ENCODE measurements at places on chromosomes 2 and 18.

DNA sequence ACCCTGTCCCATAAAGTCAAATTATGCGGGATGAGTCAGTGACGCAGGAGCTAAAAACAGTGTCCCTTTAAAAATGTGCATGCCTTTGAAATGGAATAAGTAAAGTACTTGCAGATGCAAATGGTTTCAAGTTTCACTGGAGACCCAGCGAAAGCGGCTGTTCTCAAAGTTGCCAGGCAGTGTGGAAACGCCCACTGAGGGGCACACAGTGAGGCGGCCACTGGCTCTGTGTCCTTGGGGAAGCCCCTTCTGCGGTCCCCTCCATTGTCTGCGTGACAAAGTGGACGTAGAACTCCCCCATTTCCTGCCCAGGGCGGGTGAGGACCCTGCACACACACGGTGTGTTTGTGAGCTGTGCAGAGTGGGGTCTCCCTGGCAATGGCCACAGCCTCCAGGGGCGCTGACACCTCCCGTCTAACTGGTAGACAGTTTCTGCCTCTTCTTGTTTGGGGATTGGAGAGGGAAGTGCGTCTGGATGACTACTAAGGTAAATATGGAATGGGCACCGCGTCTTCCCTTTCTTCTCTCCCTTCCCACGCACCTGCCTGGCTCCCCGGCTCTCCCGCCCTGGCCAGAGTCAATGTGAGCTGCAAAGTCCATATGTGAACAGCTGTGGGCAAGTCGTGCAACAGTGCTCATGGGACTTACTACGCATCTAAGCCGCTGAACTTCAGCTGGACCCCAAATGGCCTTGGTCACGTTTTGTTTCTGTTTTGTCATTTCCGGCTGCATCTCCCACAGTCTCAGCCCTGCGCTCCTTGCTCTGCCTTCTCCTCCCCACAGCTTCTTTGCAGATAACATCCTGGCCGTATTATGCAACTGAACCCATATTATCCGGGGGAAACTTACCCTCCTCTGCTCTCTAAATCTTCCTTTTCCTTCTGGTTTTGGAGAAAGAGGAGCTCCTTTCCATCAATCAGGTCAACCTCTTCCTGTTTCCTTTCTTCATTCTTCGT, 33.7 kb upstream of the ZNF516 start:
- no peak for DNase-seq

DNA sequence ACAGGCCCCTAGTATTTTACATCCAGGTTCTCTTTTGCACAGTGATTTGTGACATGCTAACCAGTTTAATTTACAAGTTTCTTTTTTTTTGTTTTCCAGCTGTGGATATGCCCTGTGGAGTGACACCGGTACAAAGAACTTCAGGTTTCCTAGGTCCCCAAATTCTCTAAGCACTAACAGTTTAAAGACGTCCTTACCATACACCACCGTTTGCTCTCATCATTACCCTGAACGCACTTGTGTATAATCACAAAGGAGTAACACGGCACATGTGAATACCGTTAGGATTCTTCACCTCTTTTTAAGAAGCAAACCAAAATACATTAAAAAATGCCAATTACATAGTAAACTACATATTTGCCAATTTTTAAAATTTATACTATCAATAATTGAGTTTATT, 853 bp downstream of the LANCL1 start:
- DNase-seq, result no peak

DNA sequence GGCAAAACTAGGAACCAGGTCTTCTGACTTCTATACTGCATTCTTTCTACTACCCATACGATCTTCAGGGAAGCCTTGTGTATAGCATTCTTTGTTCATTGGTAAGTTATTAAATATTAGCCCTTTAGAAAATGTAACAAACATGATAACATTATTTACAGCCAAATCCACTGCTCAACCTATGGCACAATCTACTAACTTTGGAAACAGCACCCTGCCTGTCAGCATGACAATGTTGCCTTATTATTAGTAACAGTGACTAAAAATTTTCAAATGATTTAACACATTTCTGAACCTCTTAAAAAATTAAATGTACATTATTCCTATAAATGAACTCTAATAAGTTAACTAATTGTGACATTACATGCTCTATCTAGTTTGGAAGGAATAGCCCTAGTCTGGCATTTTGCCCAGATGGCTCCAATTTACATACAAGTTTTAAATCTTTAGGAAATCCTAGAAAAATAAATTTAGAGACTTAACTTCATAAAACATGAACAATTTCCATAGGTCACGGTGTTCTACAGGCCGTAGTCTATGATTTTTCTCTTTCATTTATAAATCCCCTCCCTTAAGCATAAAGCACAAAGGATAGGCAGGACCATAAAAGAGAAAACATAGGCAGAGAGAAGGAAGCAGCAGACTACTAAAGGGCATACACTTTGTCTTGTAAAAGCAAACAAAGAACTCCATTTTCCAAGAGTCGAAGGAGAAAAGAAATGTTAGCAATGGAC, 33.7 kb downstream of the YES1 start:
- no peak for DNase-seq

DNA sequence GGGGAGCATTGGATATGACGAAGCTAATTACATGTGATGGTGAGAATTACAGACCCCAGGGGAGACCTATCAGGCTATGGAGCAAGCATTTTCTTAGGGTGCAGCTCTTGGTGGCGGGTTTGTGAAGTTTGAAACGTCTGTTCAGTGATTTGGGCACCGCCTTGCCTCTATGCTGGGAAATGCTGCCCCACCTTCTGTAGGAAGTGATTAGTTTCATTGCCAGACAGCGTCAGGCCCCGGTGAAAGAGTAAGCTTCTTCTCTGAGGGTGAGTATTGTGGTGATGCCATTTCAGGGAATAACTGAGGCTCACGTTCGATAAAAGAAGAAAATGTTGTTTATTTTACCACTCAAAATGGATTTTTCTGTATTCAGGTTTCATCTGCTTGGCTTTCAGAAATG, 186.2 kb upstream of the CDH2 start:
- DNase-seq, result no peak

DNA sequence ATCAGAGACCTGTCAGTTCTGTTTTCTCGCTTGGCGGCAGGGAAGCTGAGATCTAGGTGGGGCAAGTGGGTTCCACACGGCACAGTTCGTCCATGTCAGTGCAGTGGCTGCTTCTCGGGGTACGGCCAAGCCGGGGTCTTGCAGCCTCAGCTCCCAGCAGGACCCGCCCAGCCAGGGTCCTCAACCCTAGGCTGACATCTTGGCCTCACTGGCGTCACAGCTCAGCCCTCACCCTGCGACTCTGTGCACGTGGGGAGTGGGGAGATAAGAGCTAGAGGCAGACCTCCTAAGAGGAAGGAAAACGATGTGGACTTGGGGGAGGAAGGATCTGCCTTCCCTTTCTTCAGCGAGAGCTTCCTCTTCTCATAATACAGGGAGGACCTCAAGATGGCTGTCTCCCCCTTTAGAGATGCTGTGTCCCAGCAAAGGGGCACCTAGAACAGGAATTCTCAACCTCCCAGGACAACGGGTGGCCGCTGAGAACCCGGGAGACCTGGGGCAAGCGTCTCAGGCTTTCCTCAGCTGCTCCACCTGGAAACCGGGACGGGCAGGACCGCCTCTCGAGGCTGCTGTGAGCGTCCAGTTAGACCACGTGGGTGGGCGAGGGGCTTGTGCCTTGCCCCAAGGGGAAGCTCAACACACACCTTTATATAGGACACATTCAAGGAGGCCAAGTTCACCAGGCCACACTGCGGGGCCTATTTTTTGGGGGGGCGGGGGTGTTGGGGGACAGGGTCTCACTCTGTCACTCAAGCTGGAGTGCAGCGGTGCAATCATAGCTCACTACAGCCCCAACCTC, 23.5 kb upstream of the KLF11 start:
- no peak for DNase-seq

DNA sequence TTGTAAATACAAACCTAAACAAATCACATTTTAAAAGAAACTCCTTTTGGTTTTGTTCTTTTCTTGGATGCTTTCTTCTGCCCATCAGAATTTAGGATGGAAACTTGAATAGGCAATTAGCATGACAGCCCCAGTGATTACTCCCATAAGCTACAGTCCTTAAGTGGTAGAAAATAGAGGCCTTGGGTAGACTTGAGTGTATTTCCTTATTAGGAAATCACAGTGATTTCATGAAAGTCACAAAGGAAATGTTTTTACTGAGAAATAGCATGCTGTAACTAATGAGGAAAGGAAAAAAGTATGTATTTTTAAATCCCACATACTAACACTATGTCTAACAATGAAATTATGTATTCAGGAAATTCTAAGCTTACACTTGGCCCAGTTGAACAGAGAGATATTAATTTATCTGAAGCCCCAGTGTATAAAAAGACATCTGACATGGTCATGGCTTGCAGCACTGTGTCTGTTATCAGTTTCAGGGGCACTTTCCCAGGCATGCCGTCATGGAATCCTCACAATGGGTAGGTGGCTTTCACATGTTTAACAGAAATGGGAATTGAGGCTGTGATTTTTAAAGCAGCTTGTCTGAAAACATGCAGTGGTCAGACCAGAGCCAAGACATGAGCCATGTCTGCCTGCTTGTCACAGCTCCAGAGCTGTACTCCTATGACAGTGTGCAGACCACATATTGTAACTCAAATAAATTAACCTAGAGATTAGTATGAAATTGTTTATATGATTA, 79.7 kb upstream of the TRIB2 start:
- no peak for DNase-seq

- no peak for DNase-seq
Measured at GRCh38 chr2:202429164-202429980, 53.2 kb downstream of the BMPR2 start.

DNA sequence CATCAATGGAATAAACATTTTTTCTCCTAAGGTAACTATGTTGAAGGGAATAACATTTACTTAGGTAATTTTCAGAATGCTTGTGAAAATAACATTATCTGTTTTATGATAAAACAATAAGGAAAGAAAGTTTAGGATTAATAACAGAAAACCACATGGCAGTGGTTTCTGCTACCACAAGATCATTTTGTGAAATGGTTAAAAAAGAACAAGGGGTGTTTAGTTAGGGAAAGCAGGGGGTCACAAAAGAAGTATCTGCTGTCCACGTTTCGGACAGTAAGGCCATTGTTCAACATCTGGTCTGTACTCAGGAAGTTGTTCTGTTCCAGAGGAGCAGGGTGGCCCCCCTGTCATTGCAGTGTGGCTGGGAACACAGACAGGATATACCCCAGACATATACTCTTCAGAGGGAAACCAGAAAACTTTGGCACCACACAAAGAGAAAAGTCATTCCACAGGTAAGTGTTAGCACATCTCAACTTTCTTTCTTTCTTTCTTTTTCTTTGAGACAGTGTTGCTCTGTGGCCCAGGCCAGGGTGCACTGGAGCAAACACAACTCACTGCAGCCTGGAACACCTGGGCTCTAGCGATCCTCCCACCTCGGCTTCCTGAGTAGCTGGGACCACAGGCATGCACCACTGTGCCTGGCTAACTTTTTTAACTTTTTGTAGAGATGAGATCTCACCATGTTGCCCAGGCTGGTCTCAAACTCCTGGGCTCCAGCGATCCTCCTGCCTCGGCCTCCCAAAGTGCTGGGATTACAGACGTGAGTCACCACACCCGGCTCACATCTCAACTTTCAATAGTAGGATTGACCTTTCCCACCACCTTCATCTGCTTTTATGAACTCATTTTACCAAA, 14.8 kb upstream of the ARL5A start:
- no peak for DNase-seq

- no peak for DNase-seq
Measured at GRCh38 chr2:126808929-126809328, 89.8 kb upstream of the TEX51 start.

DNA sequence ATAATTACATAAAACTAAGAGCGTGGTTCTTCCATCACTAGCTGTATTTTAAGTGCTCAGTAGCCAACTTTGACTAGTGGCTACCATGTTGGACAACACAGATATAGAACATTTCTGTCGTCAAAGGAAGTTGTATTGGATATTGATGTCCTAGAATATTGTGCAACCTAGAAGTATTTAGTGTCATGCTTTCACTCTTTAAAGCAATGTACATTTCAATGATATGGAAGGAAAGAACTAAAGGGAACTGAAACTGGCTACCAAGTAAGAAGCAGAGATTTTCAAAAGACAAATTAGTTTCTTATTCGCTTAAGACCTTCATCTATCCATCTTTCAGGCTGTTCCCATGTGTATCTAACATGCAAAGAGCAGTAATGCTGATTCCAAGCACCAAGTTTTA, 85.4 kb upstream of the EML6 start:
- DNase-seq, result no peak

DNA sequence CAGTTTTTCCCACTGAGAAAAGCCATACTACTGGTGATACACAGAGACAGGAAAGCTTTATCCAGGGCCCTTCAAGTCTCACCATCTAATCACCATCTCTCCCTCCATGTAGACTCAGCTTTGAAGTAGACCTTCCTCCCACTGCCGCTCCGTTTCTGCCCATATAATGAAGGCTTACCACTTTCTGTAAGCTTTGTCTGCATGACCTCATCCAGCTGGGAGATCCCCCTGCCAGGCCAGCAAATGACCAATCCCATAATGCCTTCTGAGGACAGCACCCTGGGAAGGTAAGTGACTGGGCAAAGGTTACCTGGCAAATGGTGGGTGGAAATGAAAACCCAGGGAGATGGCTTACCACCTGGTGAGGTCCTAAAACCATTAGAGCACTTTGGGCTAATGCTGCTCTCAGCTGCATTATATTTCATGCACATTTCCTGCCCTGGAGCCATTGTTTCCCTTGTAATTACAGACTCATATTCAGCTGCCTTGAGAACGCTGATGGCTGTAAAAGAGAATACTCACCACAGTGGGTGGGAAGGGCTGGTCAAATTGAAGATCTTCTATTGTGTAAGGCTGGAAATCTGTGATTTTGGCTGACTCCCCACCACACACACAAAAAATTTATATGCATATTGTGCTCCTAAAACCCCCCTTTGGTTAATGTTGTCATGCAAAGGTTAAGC, 350.7 kb upstream of the SYT4 start:
- DNase-seq, result no peak

DNA sequence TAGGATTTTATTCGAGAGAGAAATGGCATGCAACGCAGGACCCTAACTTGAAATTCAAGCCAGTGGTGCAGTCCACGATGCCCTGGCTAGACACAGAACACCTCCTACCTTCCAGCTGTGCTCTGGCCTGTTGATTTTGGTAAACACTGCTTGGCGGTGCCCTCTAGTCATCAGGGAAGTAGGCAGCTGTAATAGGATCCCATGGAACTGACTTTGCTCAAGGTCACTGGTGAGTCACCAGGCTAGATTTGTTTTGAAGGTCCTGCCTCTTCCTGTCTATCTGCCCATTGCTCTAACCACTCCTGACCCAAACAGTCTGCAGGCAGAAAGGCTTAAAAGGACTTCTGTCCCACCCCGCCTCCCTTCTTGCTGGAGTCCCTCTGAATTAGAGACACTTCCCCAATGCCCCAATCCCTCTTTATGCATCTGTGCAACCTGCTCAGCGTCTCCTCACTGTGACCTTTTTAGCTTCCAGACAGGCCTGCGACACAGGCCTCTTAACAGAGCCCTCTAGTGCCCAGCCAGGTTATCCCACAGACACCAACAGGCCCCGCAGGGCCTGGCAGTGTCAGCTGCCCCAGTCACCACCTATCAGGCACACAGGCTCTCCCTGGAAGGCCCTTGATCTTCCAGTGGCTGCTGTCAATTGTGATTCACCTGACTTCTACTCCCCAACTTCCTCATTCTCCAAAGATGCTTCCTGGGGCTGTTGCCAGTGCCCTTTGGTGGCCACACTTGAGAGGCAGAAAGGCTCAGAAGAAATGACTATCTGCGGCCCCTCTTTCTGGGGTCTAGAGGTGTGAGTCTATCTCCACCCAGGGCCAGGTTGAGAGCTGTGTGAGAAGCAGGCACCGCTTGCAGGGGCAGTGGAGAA, 5.2 kb downstream of the TMEM127 start:
- no peak for DNase-seq

GRCh38 chr2:127388423-127389164, 819 bp upstream of the MAP3K2 start:
- DNase-seq, result no peak

All from stimulated activated CD8-positive, alpha-beta memory T cell treated with anti-CD3 and anti-CD28 coated beads, Interleukin-2, amount 100 ng/mL, for 1 hour (primary cell).